ENCODE measurements at places on chromosomes 2 and 18.

- DNase-seq: no peak
Measured at GRCh38 chr2:104862058-104862941, 8.4 kb downstream of the POU3F3 start.

GRCh38 chr2:31251851-31252250 is 17.9 kb downstream of the EHD3 start:
- no peak for DNase-seq

DNA sequence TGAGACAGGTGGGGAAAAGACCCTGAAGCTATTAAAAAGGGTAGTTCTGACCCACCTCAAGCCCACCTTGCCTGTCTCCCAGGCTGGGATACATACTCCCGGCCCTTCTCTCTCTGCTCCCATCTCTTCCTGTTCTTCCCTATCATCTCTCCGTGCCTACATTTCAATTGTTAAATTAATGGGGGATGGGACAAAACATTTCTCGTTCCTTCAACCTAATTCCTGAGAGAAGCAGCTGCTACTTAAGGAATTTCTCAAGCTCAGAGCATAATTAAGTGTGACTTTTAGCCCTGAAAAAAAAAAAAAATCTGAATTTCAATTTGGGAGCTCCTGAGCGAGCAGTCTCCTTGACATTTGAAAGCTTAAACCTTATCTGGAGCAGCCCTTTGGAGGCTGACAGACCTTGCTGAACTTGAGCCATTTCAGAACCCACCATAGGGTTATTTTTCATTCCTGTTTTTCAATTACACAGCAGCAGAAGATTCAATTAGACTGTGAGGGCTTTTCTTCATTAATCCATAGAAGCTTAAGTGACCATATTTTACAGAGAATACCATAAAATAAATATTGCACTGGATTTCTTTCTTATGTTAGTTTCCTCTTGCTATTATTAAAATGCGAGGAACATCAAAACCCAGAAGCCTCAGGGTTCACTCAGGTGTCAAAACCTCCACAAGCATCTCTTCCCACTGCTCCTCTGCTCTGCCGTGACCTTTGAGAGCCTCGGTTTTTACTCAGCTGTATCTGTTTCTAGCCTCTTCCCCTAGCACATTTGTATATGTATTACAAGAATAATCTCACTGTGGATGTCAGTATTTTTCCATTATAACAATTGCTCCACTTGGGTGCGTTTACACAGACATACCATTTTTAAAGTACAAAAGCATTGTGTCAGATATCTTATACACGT is 125.7 kb downstream of the B3GNT2 start:
- DNase-seq: no peak

- DNase-seq: no peak
Measured at GRCh38 chr2:10257036-10257435, 45.7 kb upstream of the HPCAL1 start.

DNA sequence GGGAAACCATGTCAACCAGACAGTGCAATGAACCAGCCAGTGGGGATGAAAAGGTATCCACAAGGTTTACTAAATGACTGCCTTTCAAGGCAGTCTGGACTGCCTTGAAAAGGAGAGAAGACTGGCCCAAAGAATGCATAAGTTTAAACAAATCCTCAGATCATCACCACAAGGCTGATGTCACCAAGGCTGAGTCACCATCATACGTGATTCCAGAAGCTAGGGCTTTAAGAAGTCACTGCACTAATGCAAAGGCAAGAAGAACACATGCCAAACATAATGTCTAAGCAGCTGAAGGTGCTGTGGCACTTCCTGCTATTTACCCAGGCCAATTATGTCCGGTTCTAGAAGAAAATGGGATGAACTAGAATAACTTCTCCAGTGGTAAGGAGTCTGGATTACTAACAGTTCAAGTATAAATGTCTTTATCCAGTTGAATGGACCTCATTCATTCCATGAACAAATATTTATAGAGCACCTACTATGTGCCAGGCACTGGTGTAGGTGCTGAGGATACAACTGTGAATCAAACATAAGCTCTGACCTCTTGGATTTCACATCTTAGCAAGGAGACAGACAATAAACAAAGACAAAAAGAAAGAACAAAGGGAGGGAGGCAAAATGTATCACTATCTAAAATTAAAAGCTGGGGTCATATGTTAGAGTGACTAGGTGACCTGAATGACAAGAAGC is 37.6 kb upstream of the ONECUT2 start:
- DNase-seq: no peak
